NCI-H1105 treated with DMSO at 0.1 percent for 48 hours (cell line): ENCODE measurements at places on chromosomes 2 and 18.
A peak's percentile ranks its signal among the peaks of the same experiment; 100 is the strongest.

DNA sequence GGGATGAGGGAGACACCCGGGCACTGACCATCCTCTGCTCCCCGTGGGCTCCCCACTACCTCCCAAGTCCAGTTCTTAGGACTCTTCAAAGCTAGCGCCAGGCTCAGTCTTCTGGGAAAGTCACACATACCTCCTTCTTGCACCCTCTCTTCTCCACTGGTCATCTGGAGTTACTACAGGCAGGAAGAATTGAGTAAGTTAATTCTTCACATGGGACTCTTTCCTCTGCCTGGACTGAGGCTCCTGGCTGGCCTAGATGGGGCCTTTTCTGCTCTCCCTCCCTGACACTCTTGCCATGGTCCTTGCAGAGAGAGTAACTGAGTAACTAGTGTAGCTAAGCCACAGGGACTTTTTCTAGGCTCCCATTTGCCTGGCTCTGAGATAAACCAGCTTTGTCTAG is 96.5 kb upstream of the CELF4 start:
- no peak for DNase-seq

GRCh38 chr2:150479075-150479915 is 8.2 kb downstream of the RND3 start:
- DNase-seq, result no peak

- DNase-seq, result no peak
These were observed 3.0 kb upstream of the ADRA2B start for GRCh38 chr2:96119389-96119751.

GRCh38 chr18:70720607-70721006 is 431.8 kb downstream of the SOCS6 start:
- no peak for DNase-seq

GRCh38 chr2:108605947-108606346 is 71.7 kb downstream of the LIMS1 start:
- DNase-seq, result no peak

DNA sequence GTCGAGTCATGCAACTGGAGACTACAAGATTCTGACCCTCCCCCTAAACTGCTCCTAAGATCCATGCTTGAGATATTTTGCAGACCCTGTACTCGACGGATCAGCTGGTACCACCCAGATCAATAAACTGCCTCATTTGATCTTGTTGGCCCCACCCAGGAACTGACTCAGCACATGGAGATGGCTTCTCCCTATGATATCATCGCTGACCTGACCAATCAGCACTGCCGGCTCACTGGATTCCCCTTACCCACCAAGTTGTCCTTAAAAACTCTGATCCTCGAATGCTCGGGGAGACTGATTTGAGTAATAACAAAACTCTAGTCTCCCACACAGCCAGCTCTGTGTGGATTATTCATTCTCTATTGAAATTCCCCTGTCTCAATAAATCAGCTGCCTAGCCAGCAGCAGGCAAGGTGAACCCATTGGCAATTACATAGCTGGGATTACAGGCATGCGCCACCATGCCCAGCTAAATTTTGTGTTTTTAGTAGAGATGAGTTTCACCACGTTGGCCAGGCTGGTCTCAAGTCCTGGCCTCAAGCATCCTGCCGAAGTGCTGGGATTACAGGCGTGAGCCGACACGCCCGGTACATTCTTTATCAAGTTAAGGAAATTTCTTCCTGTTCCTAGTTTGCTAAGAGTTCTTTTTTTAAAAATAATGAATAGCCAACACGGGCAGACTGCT is 43.6 kb downstream of the VPS54 start:
- DNase-seq, result no peak

- DNase-seq, result no peak
These were observed 35.3 kb downstream of the ZCCHC2 start for GRCh38 chr18:62558015-62558663.

DNA sequence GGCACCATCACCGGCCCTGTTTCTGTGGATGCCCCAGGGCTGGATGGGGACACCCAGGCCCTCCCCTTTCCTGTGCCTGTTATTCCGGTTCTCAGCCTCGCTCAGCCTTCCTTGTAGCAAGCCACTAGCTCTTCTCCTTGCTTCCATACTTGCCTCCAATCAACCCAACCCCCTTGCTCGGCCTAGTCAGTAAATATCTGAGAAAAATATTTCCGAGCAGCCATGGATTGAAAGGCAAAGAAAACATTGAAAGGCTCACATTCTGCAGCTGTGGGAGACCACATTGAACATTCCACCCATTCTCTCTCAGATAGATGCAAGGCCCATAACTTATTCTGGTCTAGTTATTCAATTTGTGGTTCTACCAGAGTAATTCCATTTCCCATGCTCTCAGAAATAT is 114.9 kb downstream of the SPP2 start:
- DNase-seq, result no peak

GRCh38 chr2:55431982-55432627 is 12.4 kb upstream of the CCDC88A start:
- DNase-seq, result peak; percentile 24

DNA sequence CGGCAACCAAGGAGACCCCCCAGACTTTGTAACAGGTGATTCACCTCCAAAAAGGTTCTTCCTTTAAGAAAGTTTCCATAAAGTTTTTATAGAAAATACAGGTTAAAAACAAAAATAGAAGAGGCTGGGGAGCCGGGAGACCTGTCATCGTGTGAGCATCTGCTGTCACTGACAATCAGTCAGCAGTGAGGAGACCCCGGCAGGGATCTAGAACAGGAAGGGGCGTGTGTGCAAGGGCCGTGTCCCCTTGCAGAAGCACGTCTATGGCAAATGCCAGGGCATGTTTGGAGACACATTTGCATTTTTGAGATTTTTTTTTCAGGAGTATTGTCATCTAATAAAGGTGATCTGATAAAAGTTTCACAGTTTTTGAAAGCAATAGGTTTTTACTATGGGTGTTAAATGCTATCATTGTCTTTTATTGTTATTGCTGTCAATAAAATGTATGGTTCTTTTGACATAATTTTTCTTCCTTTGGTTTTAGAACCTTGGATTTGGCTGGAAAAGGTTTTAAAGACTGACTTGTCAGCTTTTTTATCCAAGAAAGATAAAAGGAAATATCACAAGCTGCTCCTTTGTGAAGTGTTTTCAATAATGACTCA is 52.1 kb downstream of the MTCL1 start:
- DNase-seq, result no peak

GRCh38 chr2:160140471-160140870 is 59.6 kb downstream of the ITGB6 start:
- no peak for DNase-seq

GRCh38 chr2:22079583-22079982 is 955.8 kb downstream of the TDRD15 start:
- DNase-seq, result no peak

DNA sequence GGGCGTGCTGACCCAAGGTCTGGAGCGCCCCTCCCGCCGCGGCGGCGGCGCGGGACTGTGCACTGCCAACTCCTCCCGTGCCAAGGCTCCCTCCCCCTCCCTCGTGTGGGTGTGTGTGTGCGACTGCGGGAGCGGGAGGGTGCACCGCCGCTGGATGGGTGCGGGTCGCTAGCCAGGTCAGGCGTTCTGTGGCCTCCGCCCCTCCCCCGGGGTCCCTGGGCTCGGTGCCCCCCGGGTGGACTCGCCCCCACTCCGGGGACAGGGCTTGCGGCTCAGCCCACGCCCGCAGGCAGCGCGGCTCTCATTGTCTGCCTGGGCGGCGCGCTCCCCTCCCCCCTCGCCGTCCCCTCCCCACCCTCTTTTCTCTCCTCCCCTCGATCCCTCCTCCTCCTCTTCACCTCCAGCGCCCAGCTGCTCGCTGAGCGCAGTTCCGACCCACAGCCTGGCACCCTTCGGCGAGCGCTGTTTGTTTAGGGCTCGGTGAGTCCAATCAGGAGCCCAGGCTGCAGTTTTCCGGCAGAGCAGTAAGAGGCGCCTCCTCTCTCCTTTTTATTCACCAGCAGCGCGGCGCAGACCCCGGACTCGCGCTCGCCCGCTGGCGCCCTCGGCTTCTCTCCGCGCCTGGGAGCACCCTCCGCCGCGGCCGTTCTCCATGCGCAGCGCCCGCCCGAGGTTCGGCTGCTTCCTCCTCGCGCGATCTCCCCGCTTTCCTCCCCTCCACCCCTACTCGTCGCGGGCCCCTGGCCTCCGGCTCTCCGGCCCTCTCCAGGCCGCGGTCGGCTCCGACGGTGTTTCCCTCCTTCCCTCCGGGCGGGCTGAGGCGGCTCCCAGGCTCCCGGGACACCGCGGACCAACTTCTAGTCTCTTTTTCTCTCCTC is at the start of gene GATA6:
TSS of gene GATA6 (plus strand) at position 579 of the 878 bp plus-strand sequence. CDS start 1,556 bp downstream, outside the sequence.
- DNase-seq, result peak; percentile 90

GRCh38 chr2:137096693-137097092 is 331.3 kb downstream of the THSD7B start:
- DNase-seq, result no peak

DNA sequence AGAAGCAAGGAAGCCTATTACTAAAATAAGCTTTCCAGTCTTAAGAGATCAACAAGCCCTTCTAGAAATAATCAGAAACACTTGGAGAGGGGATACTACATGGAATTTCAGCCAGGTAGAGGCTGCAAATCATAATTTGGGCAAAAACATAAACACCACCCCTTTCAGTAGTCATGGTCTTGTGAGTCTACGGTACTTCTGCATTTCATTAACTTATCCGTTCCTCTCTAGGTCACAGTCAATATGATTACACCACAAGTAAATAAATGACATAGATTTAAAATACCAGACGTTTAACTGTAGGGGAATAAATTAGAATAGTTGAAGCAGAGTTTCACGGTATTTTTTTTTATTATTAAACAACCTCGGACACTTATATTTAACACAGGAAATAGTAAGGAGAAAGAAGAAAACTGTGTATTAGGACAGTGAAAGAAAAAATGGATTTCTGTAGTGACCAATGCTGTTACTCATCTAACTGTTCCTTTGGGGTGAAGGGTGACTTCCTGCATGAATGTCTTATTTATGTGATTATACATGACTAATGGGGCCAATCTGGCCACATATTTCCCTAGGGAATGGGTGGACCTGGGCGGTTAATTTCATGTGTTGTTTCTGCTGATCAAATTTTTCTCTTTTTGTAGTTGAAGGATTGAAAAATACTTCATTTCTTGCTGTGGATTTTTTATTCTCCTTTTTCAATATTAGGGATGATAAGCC is 456.6 kb upstream of the UBE2E3 start:
- DNase-seq, result no peak
